ENCODE measurements at places on chromosomes 5 and 9.

GRCh38 chr9:33151007-33151557 lies 16.1 kb downstream of the B4GALT1 start:
- DNase-seq, result no peak

DNA sequence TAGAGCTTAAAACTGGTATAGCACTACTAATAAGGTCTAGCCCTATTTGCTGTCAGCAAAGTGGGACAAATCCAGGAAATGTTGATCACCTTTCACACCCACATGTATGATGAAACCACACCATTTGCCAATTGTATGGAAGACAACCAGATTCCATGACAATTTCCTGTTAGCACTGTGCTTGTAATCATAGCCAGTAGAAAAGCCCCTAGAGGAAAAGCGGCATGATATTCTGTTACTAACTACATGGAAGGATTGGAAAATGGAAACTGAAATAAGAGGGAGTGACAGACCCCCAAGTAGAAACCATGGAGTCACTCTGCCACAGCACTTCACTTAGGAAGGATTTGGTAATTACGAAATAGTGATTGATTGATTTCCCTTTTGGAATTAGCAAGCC lies 923 bp downstream of the SPATA6L start:
- DNase-seq, result no peak

GRCh38 chr5:14211818-14212803 lies 69.0 kb downstream of the TRIO start:
- peak; percentile 12 for DNase-seq

- no peak for DNase-seq
Observed at GRCh38 chr9:4317681-4318080, 17.8 kb upstream of the GLIS3 start.

DNA sequence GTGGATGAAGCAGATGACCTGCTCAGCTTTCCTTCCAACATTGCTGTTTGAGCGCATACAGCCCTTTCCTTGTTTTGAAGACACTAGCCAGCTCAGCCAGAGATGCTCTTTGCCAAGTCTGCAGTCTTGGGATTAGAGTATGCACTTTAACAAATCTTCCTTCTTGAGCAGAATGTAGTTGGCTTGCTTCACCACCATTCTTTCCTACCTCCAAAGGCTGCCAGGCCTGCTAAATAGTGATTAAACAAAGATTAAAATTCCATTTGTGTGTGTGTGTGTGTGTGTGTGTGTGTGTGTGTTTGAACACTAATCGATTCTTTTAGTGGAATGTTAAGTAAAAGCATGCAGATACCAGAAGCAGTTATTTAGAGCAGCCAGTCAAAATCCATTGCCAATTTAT lies 97.6 kb downstream of the GALNT10 start:
- DNase-seq, result no peak

DNA sequence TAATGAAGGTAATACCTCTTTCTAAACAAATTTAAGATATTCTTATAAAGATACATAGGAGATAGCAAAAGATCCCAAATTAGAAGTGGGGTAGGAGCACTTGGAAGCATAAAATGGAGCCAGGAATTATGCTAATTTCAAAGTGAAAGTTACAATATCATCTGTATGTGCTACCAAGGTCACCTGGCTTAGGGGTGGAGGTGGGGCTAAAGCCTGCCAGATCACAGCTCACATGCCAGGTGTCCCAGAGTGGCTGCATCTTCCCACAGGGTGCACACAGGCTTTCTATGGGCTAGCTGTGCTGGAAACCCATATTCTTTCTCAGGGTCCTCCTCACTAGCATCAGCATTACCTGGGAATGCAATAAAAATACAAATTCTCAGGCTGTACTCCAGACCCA lies 118.2 kb upstream of the TXNDC8 start:
- DNase-seq, result no peak

GRCh38 chr9:130180516-130180915 lies 8.3 kb downstream of the NCS1 start:
- no peak for DNase-seq

GRCh38 chr5:57456531-57457135 lies 26.0 kb downstream of the ACTBL2 start:
- no peak for DNase-seq

DNA sequence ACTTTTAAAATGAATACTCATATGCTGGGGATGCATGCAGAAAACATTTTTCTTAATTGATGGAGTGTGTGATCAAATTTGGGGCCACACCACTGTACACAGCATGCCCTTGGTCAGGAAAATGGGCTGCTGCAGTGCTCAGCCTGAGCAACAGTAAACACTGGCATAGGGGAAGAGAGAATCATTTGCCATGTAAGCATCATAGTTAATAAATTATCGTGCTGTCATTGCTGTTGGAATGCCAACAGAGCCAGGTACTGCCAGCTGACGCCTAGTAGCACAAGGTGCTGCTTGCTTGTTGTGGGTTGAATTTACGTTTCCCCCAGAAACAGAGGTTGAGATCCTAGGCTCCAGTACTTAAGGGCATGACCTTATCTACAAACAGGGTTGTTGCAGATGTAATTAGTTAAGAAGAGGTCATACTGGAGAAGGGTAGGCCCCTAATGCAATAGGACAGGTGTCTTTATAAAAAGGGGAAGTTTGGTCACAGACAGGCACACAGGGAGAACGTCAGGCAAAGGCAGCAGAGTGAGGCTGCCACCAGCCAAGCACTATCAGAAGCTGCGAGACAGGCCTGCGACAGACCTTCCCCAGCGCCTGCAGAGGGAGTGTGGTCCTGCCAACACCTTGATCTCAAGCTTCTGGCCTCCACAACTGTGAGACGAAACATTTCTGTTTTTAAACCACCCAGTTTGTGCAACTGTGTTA lies 25.3 kb downstream of the DAP start:
- DNase-seq, result no peak

DNA sequence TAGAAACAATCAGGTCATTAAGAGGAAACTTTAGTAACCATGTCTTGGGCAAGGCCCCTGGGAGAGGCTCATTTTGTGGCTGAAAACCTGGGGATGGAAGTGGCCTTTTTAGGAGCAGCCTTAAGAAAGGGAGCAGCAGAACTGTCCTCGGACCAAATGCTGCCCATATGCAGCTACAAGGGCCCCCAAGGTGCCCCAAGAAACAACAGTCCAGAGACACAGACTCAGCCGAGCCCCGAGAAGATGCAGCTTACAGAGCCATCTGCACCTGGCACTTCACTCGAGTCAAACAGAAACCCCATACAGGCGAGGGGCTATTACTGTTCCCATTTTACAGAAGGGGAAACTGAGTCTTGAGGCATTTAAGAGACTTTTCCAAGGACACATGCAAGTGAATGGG lies 58.0 kb downstream of the COL23A1 start:
- DNase-seq, result no peak

GRCh38 chr5:150066436-150066835 lies 19.9 kb downstream of the CSF1R start:
- DNase-seq, result no peak

DNA sequence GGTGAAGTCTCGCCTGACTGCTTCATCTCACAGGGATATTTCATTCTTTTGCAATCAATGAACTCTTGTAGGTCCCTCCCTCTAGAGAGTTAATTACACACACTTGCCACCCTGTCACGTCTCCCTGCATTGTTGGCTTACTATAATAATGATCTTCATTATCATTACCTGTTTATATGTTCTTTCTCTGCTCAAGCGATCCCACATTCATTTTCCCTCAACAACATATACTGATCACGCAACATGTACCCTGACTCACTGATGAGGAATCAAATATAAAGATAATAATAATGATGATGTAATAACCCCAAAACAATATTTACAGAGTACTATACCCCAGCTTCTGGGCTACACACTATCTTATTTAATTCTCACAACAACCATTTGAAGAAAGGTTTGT lies 88.5 kb downstream of the FEM1C start:
- no peak for DNase-seq

- DNase-seq, result no peak
Observed at GRCh38 chr9:109355564-109356297, 34.9 kb upstream of the EPB41L4B start.

GRCh38 chr5:73783828-73784227 lies 157.8 kb downstream of the ARHGEF28 start:
- DNase-seq, result no peak

DNA sequence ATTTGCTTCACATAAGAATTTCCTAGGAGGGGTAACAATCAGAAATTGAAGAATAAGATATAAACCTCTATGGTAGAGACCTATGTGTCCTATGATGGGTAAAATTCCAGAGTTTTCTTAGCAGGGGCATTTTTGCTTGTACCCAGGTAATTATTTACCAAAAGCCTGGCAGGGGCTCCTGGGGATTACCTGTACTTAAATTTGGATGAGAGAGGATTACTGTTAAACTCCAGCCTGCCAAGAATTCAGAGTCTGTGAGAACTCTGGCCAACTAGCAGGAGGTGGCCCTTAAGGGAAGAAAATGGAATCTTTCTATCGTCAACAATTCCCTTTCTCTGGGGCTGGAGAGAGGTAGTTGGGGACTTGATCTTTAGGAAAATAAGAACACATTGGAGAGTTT lies 460.4 kb downstream of the PDE4D start:
- no peak for DNase-seq

GRCh38 chr5:150517272-150518152 lies 9.6 kb downstream of the NDST1 start:
- no peak for DNase-seq

- no peak for DNase-seq
Observed at GRCh38 chr9:123741214-123741613, 188.7 kb downstream of the DENND1A start.

DNA sequence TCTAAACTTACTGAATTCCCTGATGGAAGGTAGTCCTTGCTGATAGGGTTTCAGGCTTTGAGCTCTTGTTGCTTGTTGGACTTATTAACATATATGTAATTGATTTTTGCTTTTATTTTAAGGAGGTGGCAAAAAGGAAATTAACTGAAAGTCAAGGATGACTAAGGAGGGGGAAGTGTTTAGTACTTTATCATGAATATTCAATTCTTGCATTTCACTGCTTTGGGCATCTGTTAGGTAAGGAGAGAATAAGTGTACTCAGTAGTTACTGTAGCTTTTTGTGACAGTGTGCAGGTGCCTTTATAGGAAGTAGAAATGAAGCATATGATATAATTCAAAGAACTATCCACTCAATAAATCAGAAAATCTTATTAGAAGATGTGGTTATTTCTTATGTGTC lies 47.1 kb downstream of the DMXL1 start:
- no peak for DNase-seq

- no peak for DNase-seq
Observed at GRCh38 chr5:160452036-160452435, 30.4 kb downstream of the PTTG1 start.

DNA sequence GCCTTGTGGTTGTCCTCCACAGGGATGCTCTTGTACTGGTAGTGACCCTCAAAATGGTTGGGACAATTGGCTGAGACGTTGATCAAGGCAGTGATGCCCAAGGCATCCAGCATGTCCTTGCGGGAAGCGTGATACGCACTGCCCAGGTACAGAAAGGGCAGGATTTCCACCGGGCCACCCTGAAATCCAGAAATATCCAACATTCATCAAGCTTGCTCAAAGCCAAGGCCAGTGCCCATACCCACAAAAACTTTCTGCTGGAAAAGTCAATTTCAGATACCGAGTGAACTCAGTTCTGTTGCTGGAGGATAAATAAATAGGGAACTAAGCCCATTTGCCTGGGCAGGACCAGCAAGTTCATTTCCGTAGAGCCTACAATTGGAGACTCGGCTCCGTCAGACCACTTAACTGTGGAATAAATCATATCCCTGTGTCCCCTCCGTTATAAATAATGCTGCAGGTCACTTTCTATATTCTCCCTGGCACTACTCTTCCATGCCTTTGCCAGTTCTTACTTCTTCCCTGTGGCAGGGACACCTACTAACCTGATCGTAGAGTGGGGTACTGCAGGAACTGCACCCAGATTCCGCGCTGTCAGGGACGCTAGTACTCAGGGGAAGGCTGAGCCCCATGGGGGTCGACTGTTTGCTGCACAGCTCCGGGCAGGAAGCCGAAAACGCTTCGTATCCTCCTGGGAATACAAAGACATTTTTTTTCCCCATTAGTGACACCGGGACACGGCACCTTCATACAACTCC lies 1.2 kb downstream of the DUSP1 start:
- DNase-seq, result peak; percentile 33

- no peak for DNase-seq
Observed at GRCh38 chr5:39206630-39207321, 12.6 kb downstream of the FYB1 start.

DNA sequence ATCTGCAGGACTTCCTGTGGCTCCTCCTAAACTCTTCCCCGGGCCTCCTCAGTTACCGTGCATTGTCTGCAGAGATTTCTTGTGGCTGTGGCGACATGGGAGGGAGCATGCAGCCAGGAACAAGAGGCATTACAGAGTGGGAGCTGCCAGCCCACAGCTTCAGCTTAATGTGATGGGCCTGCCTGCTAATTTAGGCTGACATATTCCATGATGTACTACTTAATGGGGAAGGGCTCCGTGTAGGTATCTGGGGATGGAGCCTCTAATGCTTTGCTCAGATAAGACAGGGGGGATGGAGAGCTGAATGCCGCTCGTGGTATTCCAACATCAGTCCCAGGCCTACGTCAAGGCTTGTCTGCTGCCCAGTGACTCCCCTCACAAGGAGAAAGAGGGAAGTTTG lies 137.6 kb upstream of the GPR151 start:
- DNase-seq, result no peak

DNA sequence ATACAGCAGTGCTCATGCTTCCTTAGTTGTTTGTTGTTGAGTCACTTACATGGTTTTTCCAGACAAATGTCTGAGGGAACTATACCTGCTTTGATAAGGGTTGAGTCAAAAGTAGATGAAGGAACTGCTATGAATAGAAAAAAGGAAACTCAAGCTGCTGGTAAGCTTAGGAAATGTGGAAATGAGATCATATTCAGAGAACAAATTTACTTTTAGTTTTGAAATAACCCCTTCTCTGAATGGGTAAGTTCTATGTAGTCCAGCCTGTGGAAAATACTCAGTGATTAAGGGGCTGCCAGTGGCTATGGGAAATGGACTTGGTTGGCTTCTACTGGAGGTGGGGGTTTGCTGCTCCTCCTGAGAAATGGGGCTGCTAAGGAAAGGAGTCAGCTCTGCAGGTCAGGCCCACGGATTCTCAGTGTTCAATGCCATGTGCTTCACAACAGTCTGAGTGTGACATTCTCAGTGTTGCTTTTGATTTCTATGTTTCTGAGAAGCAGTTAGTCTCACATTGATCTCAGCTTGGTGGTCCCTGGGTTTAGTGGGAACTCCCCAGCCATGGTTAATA lies 47.7 kb upstream of the GLRX start:
- peak; percentile 55 for DNase-seq

- DNase-seq, result no peak
Observed at GRCh38 chr5:142817949-142818431, 47.8 kb downstream of the ARHGAP26 start.

DNA sequence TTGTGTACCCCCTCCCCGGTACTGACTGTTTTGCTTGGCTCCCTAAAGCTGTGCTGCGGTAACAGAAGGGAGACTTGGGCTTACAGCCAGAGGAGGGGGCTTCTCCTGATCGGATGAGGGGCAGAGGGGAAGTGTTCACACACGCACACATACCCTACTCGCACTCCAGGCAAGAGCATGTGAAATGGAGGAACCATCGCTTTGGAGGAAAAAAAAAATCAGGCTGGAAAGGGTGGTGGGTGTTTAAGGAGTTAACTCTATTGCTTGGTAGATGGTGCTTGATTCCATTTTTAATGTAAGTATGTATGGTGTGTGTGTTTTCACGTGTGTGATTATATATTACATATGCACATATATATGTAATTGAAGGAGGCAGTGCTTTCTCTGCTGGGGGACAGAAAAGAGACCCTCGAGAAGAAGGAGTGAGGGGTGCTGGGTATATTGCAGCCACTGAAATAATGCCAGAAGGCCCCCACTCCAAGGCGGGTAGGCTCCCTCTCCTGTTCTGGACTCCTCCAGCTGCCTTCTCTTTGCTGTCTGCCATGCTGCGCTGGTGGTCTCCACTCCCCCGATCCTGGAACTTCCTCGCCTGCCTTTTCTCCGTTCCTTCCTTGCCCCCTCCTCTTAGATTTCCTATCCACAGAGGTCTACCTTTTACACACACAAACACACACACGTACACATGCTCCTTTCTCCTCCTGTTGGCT lies 721 bp downstream of the GRIA1 start:
- DNase-seq, result no peak

Measured in stimulated activated naive CD8-positive, alpha-beta T cell treated with anti-CD3 and anti-CD28 coated beads, Interleukin-15, Interleukin-2, amounts not matched to agents 100 U/mL and 50 U/mL, for 24 hours (primary cell).